ENCODE measurements at places on chromosomes 7 and 10.

DNA sequence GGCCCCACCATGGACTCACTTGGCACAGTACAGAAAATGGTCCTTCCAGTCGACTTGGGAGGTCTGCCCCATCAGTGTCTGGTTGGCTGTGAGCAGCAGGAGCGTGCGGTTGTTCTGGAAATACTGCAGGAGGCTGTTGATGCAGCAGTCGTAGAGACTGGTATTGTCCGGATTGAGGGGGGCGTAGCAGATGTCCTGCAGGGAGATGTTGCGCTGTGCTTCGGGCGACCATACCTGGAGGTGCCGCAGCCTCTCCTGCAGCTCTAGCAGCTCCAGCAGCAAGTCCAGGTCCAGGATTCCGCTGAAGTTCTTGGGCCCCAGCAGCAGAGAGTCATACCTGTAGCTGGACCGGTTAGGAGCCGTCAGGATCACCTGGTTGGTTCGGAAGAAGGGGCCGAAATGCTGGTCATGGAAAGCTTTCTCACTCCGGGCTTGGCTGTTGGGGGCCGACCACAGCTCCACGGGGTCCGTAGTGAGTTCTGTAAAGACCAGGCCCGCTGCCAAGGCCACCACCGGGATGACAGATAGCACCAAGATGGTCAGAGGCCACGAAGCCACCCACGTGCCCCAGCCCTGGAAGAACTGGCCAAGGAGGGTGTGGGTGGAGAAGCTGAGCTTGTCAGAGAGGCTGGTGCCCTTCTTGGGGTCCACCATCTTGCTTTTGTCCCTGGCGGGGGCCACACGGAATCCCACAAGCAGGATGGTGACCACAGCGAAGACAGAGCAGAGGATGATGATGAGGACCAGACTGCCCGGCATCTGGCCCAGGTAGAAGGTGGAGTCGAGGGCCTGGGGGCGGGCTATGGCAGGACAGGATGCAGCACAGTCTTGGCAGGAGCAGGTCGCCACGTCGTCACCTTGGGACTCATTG is 2.1 kb downstream of the NPC1L1 start:
- no peak for DNase-seq

DNA sequence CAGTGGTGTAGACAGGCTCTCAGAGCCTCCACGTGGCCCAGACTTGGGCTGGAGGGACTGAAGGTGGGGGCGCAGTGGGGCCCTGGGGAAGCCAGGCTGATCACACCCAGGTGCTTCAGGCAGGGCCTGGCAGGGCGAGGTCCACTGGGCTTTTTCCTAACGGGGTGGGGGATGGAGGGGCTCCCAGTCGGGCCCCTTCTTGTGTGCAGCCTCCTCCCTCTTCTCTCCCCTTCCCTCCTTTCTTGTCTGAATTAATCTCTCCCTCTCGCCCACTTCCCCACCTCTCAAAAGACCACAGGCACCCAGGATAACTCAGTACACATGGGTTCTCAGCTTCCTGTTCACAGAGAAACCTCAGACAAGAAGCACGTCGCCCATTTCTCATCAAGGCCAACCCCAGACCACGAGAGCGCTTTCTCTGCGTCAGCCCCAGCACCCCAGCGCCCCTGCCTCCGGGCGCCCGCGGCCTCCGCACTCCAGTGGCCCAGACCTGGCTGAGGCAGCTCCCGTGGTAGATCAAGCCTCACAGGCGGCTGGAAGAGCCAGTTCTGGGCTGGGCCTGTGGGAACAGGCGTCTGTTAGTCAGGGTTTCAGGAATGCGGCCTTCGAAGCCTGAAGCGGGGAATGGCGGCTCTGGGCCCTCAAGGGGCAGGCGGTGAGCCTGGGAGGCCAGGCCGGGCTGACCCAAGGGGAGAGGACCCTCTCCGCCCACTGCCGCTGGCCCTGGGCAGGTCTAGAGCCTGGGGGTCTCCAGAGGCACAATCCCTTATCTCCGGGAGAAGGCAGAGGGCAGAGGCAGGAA is 50.6 kb downstream of the PWWP2B start:
- DNase-seq: no peak

GRCh38 chr7:136114966-136115762 is 138.0 kb upstream of the MTPN start:
- peak; percentile 39 for DNase-seq

DNA sequence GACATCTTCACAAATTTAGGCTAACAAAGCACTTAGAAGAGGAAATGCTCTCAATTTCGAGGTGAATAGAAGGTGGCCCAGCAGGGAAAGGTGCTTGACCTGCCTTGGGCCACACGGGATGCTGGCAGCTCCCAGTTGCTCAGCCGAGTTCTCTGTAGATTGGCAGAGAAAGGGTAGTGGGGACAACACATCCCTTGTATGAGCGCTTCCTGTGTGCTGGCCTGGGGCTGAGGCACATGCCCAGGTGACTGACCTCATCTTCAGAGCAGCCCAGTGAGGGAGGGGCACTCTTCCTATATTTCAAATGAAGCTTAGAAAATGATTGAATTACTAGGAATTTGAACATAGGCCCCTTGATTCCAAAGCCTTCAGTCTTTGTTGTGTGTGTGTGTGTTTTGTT is 20.2 kb downstream of the BAG3 start:
- DNase-seq: no peak

- peak; percentile 93 for DNase-seq
Measured at GRCh38 chr7:26525398-26526264, 234.0 kb downstream of the SNX10 start.
